Stimulated activated CD8-positive, alpha-beta memory T cell treated with anti-CD3 and anti-CD28 coated beads, Interleukin-4, amount 100 ng/mL, for 1 hour (primary cell): ENCODE measurements at places on chromosomes 13 and 19.

- DNase-seq = no peak
Observed at GRCh38 chr19:34480971-34481841, at the start of gene WTIP. Gene WTIP (plus strand): TSS chr19:34481758. CDS start chr19:34481975, 217 bp downstream.

GRCh38 chr19:17685451-17686022 is 2.6 kb downstream of the UNC13A start:
- no peak for DNase-seq

- DNase-seq = no peak
Observed at GRCh38 chr19:6273701-6274601, 5.8 kb downstream of the MLLT1 start.

DNA sequence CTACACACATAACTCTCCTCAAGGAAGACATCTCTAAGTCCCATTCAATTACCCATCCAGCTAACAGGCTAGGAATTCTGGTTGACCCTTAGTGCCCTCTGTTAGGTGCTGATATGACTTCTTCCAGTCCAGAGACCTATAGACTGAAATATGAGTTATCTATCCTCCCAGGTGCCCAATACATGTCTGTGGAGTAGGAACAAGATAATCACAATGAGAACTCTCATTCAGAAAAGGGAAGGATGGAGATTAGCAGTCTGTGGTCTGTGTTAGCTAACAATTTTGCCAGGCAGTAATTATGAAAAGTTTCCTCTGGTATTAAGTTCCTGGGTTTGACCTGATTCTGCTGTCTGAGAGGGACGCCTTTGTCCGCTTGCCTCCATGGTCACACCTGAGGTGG is 44.2 kb upstream of the SLAIN1 start:
- DNase-seq = no peak

- no peak for DNase-seq
Observed at GRCh38 chr19:8501981-8502380, 459 bp downstream of the PRAM1 start.

DNA sequence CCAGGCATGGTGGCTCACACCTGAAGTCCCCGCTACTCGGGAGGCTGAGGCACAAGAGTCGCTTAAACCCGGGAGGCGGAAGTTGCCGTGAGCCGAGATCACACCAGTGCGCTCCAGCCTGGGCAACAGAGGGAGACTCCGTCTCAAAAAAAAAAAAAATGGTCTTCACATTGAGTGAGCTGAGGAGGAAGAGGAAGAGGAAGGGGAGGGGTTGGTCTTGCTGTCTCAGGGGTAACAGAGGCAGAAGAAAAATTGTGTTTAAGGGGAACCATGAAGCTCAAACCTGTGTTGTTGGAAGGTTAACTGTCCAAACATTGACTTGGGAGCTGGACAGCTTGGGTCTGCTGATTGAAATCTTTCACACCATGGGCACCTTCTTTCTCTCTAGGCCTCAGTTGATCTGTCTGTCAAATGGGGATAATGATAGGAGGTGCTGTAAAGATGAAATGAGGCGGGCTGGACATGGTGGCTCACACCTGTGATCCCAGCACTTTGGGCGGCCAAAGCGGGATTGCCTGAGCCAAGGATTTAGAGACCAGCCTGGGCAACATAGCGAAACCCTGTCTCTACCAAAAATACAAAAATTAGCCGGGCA is 9.8 kb upstream of the SLC44A2 start:
- DNase-seq = no peak

DNA sequence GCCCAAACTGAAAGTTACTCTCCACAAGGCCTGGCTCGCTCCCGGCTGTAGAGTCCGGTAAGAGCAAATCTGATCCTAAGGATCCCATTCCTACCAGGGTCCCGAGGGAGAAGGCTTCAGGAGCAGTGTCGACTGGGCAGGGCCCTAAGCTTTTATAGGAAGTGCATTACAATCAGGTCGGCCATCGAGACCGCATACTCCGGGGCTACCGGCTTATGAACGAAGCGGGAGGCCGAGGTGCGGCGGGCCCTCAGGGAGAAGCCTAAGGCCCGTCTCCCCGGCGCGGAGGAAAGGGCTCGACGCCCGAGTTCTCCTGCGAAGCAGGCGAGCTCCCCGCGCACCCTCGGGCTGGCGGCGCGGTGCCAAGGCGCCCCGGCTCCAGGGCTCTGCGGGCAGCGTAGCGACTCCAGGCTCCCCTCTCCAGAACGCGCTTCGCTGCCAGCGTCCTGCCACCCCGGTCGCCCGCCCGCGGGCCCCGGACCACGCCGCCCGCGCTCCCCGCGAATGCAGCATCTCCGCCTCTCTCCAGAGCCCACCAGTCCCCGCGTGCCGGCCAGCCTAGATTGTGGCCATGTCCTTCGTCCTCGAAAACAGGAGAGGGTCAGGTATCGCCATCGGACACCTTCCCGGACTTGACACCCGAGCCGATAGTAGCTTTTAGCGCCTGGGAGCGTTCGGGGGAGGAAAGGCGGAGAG is 1.4 kb downstream of the EFNB2 start:
- no peak for DNase-seq

DNA sequence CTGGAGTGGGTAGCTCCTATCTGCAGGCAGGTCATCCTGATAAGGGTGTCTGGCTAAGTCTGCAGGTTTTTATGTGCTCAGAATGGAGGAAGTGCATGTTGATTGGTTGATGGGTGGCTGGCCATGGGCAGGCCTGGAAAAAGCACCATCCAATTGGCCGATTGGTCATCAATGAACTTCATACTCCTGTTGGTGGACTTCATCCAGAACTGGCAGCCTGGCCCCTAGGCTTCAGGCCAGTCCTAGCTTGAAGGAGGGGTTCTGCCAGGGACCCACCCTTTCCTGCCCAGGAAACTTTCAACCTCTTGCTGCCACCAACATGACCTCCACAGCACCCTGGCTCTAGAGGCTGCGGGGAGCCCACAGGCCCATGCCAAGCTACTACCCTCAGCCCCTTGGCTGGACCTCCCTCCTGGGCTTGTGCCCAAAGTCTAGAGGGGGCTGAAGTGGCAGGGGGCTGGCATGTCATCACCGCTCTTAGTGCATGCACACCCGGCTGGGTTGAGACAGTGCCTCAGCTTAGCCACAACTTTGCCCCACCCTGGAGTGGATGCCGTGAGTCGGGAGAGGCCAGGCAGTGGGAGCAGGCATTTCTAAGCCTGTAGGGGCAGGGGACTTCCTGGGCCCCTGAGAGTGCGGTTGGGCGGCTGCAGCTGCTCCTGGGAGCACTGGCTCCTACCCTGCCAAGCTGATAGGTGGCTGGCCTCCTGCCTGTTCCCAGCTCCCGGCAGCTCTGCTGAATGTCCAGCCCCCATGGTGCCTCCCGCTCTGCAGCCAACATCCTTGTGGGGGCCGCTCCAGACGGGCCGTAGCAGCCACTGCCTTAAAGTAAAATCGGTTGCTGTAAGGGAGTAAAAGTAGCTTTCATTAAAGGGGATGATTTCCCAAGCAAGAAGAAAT is 13.2 kb downstream of the DNAJC15 start:
- no peak for DNase-seq

DNA sequence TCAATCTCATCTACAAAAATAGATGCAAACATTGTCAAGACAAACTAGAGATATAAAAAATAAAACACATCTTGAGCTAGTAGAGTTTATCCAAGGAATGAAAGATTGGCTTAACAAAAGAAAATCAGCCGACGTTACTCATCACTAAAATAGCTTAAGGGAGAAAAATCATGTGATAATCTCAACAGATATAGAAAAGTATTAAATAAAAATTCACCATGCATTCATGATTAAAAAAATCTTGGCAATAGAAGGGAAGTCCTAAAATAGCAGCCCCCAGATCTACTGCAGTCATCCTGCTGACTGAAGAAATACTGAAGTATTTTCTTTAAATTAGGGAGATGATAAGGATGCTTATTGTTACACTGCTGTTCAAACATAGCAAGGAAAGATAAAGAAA is 12.6 kb upstream of the DCLK1 start:
- no peak for DNase-seq

DNA sequence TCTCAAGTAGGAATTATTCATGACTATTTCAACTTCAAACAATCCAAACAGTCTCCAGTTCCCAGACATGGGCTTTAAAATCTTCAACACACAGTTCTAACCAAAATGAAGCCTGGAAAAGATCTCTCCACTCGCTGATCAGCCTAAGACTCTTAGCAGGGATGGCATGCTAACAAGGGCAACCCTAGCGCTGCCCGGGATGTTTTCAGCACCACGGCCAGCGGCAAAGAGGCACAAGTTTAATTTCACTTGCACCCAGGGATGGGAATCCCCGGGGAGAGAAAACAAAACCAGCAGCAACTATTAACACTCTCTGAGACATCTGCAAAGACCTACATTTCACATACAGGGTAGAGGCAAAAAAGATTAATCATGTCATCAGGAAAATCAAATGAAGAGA is 43.0 kb downstream of the CACNA1A start:
- DNase-seq = no peak

DNA sequence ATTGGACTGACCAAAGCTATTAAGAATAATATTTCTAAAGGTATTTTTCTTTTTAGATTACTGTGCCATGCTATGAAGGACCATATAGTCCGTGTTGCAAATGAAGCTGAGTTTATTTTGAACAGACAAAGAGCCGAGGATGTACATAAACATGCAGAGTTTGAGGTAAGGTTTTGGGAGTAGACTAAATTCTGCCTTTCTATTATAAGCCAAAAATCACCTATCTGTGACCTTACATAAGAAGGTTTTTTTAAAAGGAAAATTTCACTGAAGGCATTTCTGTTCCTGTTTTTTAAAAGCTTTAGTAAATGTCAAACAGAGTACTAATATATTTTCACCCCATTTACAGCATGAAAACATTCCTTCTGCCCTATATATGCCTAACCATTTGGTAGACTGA is 127.4 kb downstream of the MAB21L1 start:
- no peak for DNase-seq

DNA sequence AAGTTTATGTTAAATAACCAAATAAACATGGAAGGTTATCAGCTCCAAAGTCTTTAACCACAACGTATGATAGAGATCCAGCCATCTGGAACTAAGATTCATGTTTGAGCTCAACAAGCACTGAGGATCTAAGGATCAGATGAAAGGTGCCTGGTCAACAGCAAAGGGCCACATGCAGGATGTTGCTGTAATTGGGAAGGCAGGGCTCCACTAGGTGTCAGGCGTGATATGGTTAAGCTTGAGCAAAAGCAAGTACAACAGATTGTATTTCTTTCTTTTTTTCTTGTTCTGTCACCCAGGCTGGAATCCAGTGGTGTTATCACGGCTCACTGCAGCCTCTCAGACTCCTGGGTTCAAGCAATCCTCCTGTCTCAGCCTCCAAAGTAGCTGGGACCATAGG is 12.0 kb downstream of the EBPL start:
- DNase-seq = no peak

GRCh38 chr19:50959731-50960500 is 7.1 kb upstream of the KLK5 start:
- DNase-seq = no peak

DNA sequence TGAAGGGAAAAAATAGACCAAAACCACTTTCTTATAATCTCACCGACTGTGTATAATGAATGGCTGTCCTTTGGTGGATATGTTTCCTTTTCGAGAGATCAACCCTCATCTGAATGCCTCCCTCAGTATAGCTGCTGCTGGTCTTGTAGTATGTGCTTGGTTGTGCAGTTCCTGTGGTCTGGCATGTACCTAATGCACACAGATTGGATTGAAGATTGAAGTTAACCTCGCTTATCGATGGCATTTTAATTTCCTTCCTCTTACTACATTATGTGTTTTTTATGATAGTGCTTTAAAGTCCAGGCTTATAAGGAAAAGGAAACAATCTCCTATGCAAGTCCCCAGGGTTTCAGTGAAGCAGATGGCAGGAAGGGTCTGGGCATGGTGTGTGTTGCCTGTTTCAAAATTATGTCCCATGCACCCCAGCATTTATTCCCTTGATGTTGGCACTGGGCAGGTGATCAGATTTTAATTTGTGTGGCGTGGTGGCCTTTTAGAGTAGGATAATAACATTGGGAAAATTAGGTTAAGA is 334.1 kb downstream of the SHISA2 start:
- DNase-seq = no peak

DNA sequence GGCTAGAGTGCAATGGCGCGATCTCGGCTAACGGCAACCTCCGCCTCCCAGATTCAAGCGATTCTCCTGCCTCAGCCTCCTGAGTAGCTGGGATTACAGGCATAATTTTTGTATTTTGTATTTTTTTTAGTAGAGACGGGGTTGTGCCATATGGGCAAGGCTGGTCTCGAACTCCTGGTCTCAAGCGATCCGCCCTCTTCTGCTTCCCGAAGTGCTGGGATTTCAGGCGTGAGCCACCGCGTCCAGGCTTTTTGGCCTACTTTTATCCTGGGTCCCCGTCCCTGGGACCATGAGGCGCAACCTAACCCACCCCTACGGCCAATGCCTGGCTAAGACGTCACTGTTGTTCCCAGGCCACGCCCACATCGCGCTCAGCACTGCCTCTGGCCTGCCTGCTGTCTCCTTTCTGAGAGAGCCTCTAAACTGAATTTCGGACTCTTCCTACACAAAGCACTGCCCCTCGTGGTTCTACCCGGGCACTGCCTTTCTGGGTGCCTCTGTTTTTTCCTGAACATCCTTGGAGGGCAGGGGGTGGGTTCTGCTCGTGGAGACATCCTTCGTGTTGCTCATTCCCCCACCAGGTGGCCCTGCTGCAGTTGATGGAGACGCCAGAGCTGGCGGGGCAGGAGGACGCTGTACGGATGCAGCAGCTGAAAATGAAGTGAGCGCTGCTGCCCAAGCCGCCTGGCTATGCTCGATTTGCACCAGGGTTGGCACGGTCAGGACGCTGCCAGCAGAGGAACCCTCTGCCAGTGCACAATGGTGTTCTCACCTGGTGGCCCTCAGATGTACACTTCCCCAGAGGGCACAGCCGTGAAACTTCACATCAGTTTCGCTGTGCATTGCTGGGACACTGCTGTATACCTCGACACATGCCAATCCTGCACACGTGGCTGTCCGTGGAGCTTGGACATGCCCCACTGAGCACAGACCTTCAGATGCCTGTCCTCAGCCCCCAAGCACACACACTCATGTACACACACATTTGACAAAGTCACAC is 2.0 kb downstream of the REX1BD start:
- no peak for DNase-seq

DNA sequence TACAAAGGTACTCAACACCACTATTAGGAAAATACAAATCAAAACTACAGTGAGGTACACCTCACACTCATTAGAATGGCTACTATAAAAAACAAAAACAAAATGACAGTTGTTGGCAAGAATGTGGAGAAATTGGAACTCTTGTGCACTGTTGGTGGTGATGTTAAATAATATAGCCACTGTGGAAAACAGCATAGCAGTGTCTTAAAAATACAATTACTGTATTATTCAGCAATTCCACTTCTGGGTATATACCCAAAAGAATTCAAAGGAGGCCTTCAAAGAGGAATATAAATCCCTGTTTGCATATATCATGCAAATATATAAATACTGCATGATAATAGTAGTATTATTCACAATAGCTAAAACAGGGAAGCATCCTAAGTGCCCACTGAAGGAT is 66.8 kb downstream of the CDK8 start:
- no peak for DNase-seq

DNA sequence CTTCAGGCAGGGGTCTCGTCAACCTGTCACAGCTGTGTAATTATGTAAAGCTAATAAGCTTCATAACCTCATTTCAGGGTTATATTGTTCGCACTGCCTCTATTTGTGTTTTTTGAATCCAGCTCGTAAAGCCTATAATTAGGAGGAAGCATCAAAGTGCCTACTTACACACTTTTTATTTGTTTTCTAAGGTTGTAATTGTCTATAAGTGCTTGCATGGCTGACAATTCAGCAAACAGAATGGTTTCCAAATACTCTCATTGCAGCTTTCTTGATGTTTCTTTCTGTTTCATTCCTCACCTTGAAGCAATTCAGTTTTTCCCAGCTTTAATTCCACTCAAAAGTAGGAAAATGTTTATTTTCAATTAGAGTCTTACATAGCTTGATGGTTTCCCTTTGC is 336.3 kb downstream of the HS6ST3 start:
- DNase-seq = no peak
